Smooth muscle cell of the pulmonary artery (primary cell): ENCODE measurements at places on chromosomes 1 and 21. TPM values are rescaled to one million over a fixed set of nuclear protein-coding genes. Genes with fewer than 3 reads are reported as not detected.

SPOCD1 gene
- 30.7 and 63.8 TPM in 2 replicates for total RNA-seq

ZNF496 gene
- total RNA-seq: 13.7 and 21.1 TPM in 2 replicates

RAB3B gene
- total RNA-seq: 28.3 and 37.1 TPM in 2 replicates

RGS13 gene
- total RNA-seq: not detected in 2 replicates

ZC3H12A gene
- 8.1 and 26.5 TPM in 2 replicates for total RNA-seq

SPAG17 gene
- not detected in 2 replicates for total RNA-seq
